ENCODE measurements at places on chromosomes 16 and 17.

GRCh38 chr17:51803161-51803560 is 355.4 kb downstream of the CA10 start:
- DNase-seq, result no peak

DNA sequence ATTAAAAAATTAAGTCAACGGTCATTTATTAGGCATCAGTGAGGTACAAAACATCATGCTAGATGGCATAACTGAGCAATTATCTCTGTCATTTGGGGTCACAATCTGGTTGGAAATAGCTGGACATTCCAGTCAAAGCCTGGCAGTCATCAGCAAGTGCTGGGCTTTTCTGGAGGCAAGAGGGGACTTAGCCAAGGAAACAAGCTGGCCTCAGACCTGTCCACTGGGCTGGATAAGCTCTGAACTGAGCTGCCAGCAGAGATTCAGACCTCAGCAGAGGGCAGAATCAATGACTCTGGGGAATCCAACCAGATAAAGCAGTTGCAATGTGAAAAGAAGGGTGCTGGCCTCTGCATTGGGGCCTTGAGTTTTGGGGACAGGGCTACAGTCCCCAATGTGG is 161.9 kb upstream of the NOL11 start:
- no peak for DNase-seq

- DNase-seq, result no peak
These were observed 1.7 kb upstream of the CHAD start for GRCh38 chr17:50470426-50470825.

DNA sequence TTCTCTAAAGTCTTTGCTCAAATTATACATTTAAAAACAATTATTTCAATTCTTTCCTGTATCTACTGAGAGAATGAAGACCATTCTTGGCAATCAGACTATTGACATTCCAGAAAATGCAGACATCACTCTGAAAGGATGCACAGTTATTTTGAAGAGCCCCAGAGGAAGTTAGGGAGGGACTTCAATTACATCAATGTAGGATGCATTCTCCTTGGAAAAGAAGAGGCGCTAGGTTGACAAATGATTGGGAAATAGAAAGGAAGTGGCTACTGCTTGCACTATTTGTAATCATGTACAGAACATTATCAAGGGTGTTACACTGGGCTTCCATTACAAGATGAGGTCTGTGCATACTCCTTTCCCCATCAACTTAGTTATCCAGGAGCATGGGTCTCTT is 74.3 kb downstream of the SSH2 start:
- no peak for DNase-seq

- no peak for DNase-seq
These were observed 138.2 kb downstream of the NPIPB5 start for GRCh38 chr16:22648941-22649340.

DNA sequence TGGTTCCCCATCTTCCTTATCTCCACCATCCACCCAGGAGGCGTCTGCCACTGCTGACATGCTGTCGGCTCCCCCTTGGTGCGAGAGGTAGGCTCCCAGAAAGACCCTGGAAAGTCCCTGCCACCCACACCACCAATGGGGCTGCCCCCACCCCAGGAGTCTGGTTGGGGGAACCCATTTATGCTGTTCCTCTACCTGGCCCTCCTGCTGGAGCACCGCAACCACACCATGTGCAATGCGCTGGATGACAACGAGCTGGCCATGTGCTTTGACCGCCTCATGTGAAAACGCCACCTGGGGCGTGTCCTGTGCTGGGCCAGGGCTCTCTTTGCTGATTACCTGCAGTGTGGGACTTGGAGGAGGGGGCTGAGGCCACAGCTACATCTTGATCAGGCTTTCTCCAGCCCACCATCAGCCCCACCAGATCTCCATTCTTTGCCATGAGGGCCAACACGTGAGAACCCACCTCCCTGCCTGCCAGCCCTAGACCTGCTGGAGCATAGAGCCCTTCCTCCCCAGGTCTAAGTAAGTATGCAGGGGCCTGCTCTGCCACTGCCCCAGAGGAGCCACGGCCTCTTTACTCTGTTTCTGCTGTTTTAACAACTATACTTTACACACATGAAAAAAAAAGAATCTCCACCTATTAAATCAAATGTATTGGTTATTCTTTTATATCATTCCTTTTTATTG is 7.9 kb upstream of the ALDH3A1 start:
- no peak for DNase-seq

DNA sequence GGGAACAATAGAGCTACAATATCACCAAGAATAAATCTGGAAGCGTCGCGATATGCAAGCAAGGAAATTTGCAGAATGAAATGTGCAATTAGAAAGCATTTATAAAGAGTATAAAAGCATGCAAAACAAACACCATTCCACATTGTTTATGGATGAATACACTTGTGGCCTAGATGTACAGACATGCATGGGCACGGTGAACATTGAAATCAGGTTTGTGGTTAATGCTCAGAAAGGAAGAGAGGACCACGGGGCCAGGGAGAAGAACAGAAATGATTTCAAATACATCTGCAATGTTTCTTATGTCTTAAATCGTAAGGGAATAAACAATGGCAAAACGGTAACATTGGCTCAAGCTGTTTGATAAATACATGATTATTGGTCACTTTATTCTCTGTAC is 235.9 kb downstream of the FOXL1 start:
- DNase-seq, result no peak

DNA sequence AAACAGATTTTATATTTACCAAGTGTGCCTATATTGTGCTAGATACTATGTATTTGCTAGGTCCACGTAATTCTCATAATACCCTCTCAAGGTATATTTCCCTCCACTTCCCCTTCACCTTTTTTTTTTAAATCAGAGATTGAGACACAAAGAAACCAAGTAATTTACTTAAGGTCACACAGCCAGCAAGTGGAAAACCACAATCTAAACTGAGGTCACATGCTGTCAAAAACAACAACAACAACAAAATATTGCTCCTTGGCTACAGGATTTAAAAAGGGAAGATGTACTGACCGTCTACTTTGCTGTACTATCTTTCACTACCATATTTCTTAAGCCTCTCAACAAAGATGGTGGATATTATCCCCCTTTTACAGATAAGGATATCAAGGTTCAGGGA is 15.8 kb downstream of the BLMH start:
- no peak for DNase-seq

Measured in Right ventricle myocardium inferior (tissue), 1 donor.